ENCODE measurements at places on chromosomes 5 and 9. TPM values are rescaled to one million over a fixed set of nuclear protein-coding genes. Genes with fewer than 3 reads are reported as not detected.

DNA sequence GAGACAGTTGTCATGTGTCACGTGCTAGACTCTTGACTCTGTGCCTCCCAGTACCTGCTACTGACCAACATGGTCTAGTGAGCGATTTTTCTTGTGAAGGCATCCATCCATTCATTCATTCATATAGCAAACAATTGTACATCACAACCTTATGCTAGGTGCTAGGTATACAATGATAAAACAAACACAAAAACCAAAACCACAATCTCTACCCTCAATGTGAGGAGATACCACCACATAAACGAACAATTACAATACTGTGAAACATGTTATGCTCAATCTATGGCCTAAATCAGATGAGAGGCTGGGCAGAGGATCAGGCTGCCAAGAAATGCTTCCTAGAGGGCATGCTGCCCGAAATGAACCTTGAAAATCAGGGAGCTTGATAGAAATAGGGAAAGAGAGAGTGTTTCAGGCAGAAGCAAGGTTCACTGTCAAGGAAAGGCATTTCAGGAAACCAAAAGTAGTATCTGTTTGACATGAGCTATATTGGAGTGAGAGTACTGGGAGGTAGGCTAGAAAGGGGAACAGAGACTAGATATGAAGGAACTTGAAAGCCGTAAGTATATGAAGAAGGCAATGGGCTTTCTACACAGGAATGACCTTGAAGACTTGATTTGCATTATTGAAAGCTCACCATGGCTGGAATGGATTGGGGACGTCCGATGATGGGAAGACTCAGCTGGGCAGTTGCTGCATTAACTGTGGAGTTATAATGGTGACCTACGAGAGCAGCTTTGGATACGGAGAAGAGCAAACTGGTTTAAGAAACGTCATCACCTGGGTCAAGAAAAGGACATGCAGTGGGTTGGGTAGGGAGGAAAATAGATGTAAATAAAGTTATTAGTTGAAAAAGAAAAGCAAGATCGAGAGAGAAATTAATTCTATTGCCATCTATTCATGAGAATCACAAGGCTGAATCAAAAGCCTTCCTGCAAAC, 90.1 kb downstream of the THBS4 start:
- no peak for DNase-seq

DNA sequence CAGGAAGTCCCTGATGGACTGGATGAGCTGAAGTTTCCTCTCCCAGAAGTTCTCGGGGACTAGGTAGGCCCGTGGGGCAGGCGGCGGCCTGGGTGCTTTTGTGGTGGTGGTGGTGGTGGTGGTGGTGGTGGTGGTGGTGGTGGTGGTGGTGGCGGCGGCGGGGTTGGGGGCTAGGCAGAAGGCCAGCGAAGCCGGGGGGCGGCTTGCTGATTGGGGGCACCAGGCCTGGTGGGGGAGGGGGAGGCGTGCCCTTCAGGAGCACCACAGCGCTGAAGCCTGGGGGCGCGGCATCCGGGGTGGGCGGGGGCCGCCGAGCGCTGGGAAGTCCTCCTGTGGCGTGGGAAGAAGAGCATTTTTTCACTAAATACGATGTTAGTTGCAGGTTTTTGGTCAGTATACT, 26.9 kb downstream of the SPATA31C1 start:
- DNase-seq = no peak

GRCh38 chr9:27505744-27506161, 18.3 kb upstream of the IFNK start:
- no peak for DNase-seq

TMEM161B gene
- 21.5 TPM for total RNA-seq

DNA sequence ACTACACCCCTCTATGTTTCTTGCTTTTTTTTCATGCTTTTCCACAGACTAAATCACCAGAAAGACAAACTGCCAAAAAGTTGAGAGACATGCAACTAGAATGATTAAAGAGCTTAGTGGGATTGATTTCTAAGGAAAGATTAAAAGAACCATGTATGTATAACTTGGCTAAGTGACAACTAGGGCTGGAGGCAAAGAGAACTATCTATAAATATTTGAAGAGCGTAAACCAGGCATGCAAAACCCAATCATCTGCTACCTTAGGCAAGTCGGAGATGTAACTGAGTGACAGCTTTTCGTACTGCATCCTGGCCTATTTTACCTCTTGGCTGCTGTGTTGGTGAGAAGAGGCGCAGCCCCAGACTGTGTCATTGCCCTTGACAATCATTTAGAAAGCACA, 121.0 kb upstream of the TLX3 start:
- no peak for DNase-seq

DNA sequence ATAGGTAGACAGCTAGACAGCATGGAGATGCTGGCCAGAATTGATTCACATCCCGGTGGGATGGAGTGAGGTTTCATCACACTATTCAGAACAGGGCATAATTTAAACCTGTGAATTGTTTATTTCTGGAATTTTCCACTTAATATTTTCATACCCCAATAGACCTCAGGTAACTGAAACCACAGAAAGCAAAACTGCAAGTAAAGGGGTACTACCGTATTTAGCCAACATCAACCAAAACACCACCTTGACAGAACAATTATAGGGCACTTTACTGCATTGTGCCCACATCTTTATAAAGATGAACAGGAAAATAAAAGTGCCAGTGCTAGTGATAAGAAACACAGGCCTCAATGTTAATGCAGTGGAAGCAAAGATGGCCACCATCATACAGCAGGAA, 7.5 kb downstream of the SERINC5 start:
- no peak for DNase-seq

LCN2 gene
- total RNA-seq = 2.6 TPM

GRCh38 chr9:126617003-126617822, 3.5 kb downstream of the LMX1B start:
- no peak for DNase-seq

DNA sequence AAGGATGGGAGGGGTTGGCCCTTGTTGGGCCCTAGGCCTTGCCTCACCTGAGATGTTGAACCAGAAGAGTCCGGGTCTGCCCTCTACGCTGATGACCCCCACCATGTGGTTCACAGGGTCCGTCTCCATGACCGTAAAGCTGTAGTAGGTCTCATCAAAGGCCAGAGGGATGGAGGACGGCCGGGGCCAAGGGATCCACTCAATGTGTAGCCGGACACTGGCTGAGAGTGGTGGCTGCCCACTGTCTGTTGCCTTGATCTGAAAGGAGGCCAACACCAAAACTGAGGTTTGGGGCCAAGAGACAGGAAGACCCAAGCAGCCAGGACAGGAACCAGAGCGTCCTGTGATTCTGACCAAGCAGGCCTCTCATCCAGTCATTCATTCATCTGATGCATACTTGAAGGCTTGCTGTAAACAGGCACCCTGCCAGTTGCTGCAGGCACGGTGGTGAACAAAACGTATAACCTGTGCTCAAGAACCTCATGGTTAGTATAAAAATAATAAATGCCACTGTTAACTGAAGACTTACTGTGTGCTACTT, 37.9 kb downstream of the FAT2 start:
- DNase-seq = no peak

DNA sequence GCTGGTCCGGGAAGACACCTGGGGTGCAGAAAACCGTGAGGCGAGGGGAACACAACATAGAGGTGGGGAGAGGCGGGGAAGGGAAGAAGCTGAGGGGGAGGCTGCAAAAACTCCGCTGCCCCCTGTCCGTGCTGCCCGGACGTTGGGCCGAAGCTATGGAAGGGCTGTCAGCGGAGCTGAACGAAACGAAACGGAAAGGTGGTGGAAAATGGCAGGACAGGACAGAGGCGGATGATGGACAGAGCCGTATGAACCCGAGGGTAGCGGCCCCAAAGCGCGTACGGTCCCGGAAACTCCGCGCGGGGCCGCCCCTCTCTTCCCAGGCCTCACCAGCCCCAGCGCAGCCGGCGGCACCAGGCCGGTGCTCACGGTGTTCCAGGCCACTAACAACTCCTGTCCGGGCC, 272 bp downstream of the ANAPC2 start:
- no peak for DNase-seq

SEMA5A gene
- total RNA-seq = 3.3 TPM

DNA sequence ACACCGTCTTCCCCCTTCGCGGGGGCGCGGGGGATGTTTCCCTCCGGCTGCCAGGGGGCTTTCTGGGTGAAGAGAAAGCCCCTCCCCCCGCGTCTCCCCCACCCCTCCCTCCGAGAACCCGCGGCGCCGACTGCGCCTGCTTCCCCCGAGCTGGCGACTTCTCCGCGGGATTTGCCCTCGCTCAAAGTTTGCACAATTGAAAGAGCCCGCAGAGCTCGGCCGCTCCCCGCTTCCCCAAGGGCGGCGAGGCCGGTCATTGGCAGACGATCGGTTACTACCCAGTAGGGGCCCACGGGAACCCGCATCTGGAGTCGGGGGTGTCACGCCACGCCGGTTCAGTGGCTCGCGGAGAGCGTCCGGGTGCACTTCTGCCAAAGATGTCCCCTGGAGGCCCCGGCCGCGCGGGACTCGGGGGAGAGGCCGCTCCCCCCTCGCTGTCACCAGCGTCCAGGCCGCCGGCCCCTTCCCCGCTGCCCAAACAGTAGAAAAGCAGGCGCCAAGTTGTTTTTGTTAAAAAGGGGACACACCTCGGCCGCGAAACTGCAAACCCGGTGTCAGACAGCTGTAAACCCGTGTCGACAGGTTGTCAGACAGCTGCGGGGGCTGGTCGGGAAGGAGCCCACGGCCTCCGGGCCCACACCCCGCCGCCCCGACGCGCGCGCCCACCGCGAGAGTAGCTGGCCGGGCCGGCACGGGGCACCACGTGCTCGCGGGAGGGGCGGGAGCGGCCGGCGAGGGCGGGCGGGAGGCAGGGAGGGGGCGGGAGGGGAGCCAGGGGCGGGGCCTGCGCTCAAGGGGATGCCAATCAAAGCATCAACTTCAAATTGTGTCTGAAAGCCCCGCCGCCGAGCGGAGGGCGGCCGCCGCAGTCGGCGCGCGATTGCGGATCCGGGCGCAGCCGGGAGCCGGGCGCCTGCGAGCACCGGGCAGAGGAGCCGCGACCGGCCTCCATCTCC, at the start of gene IRX1:
Gene IRX1, plus strand, starts transcription at position 827 of the 956 bp plus-strand sequence. CDS start 274 bp downstream, outside the sequence.
- DNase-seq = no peak

INSL4 gene
- total RNA-seq = not detected

- no peak for DNase-seq
Measured at GRCh38 chr5:138015916-138016315, 17.0 kb downstream of the FAM13B start.

GRCh38 chr5:142618130-142618523, 67.8 kb downstream of the FGF1 start:
- DNase-seq = no peak

GRCh38 chr5:175585567-175585966, 72.3 kb upstream of the HRH2 start:
- DNase-seq = no peak

DNA sequence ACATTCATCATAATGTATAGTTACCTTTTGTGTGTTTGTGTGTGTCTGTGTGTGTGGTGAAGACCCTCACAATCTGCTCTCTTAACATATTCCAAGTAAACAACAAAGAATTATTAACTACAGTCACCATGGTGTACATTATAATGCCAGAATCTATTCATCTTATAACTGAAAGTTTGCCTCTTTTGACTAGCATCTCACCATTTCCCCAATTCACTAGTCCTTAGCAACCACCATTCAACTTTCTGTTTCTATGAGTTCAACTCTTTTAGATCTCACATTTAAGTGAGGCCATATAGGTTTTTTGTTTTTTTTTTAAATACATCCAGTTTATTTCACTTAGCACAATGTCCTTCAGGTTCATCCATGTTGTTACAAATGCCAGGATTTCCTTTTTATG, 83.6 kb downstream of the SMC2 start:
- no peak for DNase-seq

- no peak for DNase-seq
Measured at GRCh38 chr9:113463418-113464285, at the start of gene RGS3. Gene RGS3 (plus strand): TSS chr9:113463727. CDS start chr9:113463803, 76 bp downstream.

DNA sequence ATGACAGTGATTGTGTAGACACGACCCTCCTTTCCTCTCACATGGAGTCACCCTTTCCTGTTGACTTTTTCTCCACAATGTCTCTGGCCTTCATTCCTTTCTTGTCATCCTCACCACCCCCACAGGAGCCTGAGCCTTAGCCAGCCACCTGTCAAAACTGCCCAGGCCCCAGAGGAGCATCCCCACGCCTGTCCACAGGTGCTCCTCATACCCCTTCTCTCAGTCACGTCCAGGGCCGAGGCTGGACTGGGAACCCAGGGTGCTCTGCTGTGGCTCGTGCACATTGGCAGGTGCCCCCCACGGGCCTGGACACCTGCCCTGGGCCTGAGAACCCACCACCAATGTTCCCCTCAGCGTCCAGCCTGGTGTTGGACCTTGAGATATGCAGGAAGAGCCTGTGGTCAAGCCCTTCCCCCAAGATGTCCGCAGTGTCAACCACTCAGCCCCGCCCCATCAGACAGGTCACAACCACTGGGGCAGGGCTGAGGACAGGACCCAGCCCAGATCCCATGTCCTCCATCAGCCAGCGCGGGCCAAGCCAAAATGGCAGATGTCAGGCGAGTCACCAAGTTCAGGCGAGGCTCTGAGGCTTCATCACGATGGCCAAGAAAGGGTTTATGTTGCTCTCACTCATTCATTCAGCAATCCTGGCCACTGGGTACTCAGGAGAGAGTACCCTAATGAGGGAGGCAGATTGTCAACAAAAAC, 65.8 kb upstream of the STXBP1 start:
- no peak for DNase-seq

GRCh38 chr5:59180515-59180914, 597.6 kb downstream of the RAB3C start:
- DNase-seq = no peak

- no peak for DNase-seq
Measured at GRCh38 chr5:86442036-86442745, 175.6 kb upstream of the COX7C start.

GRCh38 chr5:150159031-150159430, 3.4 kb upstream of the PDGFRB start:
- DNase-seq = no peak

- peak; percentile 90 for DNase-seq
Measured at GRCh38 chr9:35489313-35490154, at the start of gene RUSC2. Gene RUSC2 (plus strand): TSS chr9:35490111. CDS start chr9:35546522, 56,411 bp downstream.

- DNase-seq = no peak
Measured at GRCh38 chr5:55603922-55604321, 69.2 kb upstream of the PLPP1 start.

- no peak for DNase-seq
Measured at GRCh38 chr5:113495422-113495841, 7.2 kb upstream of the MCC start.

NR4A3 gene
- 177 TPM for total RNA-seq

GFRA3 gene
- total RNA-seq = 0.38 TPM

- no peak for DNase-seq
Measured at GRCh38 chr9:26334706-26335105, 557.9 kb downstream of the CAAP1 start.

- DNase-seq = no peak
Measured at GRCh38 chr9:86921151-86921923, 26.0 kb downstream of the GAS1 start.

- no peak for DNase-seq
Measured at GRCh38 chr9:99015890-99016289, 72.2 kb downstream of the COL15A1 start.

TAF1L gene
- total RNA-seq = not detected

- no peak for DNase-seq
Measured at GRCh38 chr9:121857928-121858327, 206.5 kb downstream of the DAB2IP start.

DNA sequence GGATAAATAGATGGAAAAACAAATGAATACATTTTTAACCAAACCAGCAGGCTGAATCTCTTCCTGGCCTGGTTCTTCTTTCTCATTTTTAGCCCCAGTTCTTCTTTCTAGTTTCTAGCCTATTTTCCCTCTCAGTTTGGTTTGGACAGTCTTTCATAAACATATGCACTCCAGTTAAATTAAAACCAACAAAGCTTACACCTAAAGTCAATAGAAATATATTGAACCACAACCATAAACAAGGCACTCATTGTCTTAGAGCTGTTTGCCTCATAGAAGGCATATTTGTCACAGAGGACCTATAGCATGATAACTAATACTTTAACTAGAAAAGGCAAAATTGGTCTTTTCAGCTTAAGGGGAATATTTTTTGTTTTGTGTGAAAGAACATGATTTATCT, 638.3 kb downstream of the NR2F1-AS1 start:
- DNase-seq = no peak

Data from ovary (tissue), 10 donors.